Coronary artery (tissue), 2 donors: ENCODE measurements at places on chromosomes 16 and 17.

DNA sequence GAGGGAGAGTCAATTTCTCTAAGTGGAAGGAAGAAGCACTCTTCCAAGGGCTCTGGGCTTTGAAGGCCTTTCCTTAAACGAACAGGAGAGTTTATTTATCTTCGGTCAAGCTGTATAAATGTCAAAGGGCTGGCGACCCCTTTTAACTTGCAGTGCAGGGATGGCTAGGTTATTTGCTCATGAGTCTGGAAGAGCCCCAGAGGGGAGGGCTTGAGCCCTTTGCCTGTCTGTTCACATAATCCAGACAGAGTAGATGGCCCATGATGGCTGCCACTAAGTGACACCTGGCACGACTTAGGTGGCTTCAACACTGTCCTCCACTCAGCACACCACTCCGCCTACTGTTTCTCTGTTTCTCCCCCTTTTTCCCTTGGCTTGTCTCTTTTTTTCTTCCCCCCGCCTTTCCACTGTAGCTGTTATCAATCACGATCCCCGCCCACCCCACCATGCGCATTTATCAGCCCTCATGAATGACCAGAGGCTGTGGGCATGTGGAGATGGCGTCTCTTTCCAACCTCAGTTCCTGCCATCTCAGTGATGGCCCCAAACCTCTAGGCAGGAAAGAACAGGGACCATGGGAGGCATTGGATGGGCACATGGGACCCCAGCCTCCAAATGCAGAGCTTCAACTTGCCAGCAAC lies 408.7 kb upstream of the TNRC6C start:
- no peak for DNase-seq

GRCh38 chr17:15922586-15922985 lies 22.3 kb upstream of the ADORA2B start:
- no peak for DNase-seq

GRCh38 chr16:6207580-6207979 lies 1110.0 kb upstream of the EEF2KMT start:
- DNase-seq = no peak

DNA sequence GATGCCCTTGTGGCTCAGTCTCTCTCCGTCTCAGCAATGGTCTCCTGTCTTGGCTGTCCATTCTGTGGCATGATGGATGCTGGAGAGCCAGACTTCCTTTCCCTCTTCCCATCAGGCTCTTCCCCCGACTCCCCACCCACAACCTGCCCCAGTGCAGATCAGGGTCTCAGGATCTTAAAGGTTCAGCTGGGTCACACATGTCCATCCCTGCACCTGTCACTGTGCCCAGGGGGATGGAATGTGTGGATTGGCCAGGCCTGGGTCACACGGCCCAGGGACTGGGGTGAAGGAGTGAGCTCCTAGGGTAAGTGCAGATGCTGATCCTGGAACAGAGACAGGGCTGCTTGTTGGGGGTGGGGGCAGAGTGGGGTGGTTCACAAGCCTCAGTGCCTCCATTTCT lies 23.0 kb downstream of the ADGRG5 start:
- no peak for DNase-seq
